ENCODE measurements at places on chromosomes 12 and 14.

- DNase-seq, result no peak
Observed at GRCh38 chr14:100110816-100111215, 45.6 kb downstream of the EVL start.

DNA sequence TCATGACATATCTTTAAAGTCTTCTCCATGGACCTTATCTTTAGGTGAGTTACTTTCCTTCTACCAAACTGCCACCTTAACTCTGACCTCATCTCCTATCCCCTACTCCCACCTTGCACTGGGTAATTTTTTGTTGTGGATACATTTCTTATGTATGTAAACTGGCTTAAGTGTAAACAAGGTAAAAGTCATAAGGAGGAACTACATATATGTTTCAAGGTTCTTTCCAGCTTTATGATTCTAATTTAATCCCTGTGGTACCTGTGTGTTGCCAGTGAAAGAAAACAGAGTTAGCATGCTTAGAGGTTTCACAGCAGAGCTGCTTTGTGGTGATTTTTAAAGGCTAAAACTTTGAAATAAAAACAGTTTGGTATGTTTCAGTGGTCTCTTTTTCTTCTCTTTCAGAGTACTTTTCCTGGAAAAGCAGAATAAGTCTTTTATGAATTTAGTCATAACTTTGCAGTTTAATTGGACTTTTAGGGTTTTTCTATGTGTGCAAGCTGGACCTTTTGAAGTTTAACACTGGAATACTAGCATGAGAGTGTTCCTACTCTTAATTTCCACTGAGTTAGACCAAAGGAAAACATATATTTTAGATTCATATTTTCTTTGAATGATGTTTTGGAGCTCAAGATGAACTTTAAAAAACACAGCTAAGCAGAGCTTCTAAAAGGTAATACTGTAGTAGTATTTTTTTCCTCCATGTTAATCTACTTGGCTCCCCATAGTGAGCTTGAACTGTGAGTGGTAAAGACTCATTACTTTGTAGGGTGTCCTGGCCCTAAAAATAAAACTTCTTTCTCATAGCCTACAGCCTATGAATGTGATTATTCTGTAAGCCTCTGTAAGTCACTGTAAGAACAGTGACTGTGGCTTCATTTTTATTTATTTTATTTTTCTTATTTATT, 105.4 kb downstream of the FUT8 start:
- no peak for DNase-seq

- no peak for DNase-seq
Observed at GRCh38 chr14:92540472-92541048, 27.0 kb downstream of the RIN3 start.

- no peak for DNase-seq
Observed at GRCh38 chr12:3288690-3289089, 202.3 kb upstream of the PRMT8 start.

GRCh38 chr14:76501156-76501720, 125.3 kb downstream of the ESRRB start:
- no peak for DNase-seq

- no peak for DNase-seq
Observed at GRCh38 chr14:34951286-34951685, 31.5 kb upstream of the SRP54 start.

GRCh38 chr12:121649819-121650353, 19.6 kb downstream of the MORN3 start:
- peak; percentile 57 for DNase-seq

DNA sequence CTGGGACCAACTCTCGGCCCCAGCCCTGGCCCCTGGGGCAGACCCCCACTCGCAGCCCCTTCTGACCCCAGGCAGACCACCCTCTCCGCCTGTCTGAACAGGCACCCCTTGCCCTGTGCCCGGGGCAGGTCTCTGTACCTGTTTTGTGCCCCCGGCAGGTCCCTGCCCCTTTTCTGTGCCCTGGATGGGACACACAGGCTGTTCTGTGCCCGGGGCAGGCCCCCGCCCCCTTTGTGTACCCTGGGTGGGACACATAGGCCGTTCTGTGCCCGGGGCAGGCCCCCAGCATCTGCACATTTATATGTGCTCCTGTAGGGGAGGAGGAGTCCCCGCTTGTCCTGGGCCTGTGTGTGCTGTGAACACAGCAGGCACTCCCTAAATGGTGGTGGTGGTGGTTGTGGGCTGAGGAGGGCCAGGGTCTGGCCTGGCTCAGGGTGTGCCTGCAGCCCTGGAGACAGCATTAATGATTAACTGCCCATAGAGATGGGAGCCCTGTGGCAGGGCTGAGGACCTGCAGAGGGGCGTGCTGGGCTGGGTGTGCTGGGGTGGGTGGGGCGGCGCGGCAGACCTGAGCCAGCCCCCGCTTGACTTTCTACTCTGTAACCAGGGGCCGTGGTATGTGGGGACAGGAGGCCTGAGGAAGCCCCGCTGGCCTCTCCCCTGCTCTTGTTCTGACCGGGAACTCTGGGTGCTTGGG, 3.7 kb downstream of the FBRSL1 start:
- DNase-seq, result no peak

GRCh38 chr12:8052679-8053078, 13.5 kb downstream of the C3AR1 start:
- no peak for DNase-seq

DNA sequence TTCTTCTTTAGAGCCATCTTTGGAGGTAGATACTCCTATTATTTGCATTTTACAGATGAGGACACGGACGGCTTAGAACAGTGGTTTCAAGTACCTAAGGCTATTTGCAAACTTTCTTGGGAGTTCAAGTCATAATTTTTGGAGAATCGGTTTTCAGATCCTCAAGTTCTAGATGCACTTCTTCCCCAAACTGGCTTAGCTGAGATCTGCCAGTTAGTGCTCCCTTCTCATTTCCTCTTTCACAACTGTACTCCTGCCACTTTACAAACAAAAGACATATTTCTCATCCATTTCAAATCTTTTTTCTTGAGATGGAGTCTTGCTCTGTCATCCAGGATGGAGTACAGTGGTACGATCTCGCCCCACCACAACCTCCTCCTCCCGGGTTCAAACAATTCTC, 77.3 kb downstream of the HELB start:
- DNase-seq, result no peak

DNA sequence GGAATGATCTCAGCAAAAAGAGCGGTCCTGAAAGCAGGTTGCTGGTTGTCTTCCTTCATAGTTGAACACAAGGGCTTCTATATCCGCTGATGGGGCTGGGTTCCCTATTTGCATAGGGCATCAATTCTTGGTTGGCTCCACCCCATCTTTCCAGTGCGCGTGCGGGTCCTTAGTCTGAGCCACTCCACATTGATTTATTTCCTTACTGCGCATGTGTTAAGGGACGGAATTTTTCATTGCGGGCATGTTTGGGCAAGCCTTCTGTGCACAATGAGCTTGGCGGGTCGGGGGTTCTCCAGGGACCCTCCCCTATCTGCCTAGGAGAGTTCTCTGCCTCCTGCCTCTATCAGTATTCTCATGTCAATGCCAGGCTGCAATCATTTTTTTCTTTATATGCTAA, 21.2 kb upstream of the DLGAP5 start:
- no peak for DNase-seq

DNA sequence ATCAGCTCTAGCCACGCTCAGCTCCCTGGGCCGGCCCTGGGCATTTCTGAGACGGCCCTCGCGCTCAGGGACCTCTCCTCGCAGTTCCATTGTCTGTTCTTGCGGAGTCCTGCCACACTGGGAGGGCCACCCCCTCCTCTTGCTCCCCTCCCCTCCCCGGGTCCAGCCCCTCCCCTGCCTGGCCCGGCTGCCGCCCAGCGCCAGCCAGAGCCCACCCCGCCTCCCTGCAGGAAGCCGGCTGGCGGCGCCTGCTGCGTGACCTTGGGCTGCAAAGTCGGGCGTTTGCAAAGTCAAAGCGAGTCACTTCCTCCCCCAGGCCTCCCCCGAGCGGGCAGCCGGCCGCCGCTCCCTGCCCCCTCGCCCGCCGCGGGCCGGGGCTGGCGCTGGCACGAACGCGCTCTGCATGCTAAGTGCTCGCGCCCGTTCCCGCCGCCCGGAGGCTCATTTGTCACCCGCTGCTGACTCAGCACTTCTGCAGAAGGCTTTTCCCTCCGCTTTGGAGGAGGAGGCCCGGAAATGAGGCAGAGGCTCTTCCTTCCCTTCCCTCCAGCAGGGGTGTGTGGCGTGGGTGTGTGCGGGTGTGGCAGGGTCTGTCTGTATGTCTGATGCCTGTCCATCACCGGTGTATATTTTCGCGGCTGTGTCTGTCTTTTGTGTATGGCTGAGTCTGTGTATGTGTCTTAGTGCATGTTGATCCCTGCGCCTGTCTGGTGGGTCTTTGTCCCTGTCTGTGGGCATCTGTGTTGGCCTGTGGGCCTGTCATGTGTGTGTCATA, 72.0 kb downstream of the IRF2BPL start:
- DNase-seq, result peak; percentile 90

GRCh38 chr12:82745063-82745674, 58.5 kb downstream of the TMTC2 start:
- DNase-seq, result no peak

- no peak for DNase-seq
Observed at GRCh38 chr12:130620756-130621155, 95.3 kb downstream of the RIMBP2 start.
